Activated CD4-positive, alpha-beta T cell treated with anti-CD3 and anti-CD28 coated beads, Interleukin-2, amount 10 ng/mL, durations not matched to agents 24 days and 14 days (primary cell): ENCODE measurements at places on chromosomes 5 and 9. TPM values are rescaled to one million over a fixed set of nuclear protein-coding genes. Genes with fewer than 3 reads are reported as not detected.
A peak's percentile ranks its signal among the peaks of the same experiment; 100 is the strongest.

DNA sequence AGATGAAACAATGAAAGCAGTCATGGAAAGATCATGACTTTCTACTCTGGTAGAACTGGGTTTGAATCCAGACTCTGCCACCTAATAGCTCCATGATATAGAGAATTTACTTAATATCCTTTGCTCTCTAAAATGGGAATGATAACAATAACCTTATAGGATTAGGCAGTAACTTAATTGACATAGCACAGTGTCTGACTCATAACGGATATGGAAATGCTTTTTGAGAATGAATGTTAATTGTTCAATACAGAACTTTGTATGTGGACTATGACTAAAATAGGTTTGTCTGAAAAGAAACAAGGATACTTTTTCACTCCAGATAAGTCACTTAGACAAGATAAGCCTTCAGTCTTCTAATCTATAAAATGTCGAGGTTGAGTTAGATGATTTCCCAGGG is 330.7 kb downstream of the PTPRD start:
- DNase-seq: no peak
- no peaks in the 10 kb centered on the region for H3K27me3 ChIP-seq
- H3K36me3 ChIP-seq: no peaks in the 10 kb centered on the region
- H3K27ac ChIP-seq: no peak overlapping the region

DNA sequence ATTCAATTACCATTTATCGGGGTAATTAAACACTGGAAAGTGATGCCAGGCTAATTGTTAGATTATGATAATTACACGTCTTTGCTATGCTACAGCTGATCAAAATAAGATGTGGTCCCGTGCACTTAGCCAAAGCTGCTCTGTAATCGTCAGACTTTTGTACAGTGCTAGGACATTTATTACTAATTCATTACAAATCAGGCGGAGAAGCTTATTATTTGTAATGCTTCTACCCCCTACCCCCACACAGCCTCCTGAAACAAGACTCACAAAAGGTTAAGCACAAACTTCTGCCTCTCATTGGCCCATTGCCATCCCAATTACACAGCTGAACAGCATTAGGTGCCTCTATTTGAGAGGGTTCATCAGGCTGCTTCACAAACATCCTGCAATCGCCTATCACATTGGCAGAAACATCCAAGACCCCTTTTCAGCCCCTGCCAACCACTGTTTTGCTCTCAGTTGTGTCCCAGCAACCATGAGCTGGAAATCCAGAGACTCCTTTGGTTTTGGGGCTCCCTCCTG is 232.7 kb downstream of the EFNA5 start:
- H3K4me1 ChIP-seq: no peaks in the 10 kb centered on the region
- no peak overlapping the region for H3K27ac ChIP-seq
- H3K36me3 ChIP-seq: no peaks in the 10 kb centered on the region
- H3K4me3 ChIP-seq: no peak overlapping the region
- H3K27me3 ChIP-seq: peaks cover 4% of the 10 kb centered on the region

DNA sequence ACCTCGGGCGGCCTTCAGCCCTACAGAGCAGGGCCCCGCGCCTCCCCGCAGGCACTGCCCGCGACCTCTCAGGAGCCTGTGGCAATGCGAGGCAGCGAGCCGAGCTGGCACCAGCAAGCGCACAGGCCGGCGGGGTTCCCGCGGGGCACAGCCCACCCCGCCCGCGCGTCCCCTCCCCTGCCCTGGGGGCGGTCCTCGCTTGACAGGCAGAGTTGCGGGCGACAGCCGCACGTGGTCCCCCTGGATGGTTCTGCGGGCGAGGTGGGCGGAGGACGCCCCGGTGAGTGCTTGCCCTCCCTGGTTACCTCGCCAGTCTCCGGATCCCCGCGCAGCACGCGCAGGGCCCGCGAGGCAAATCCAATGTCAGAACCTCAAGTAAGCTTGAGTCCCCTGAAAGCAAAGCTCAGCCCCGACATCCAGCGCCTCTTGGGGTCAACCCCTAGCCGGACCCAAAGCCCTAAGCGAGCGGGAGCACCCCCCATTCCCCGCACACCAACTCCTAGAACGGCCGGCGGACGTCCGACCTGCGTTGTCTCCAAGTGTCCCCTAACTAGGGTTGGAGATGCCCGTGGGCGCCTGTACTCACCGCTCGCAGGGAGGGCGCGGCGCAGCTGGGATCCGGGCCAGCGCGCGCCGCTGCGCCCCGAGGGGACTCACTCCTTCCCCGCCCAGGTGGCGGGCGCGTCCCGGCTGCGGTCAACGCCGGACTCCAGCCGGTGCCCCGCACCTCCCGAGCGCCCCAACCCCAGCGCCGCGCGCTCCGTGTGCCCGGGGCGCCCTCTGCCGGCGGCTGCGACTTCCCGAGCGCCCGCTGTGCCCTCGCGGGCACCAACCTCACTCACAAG is at the start of gene DRD1:
TSS of gene DRD1 (minus strand) at position 123 of the 845 bp plus-strand sequence. CDS start 1,083 bp downstream, outside the sequence.
- H3K4me3 ChIP-seq: peak within 1 kb of the TSS; percentile 68
- H3K36me3 ChIP-seq: no peaks in the 10 kb centered on the region
- no peak within 1 kb of the TSS for H3K27ac ChIP-seq
- DNase-seq: peak; percentile 86

FUBP3 gene
- total RNA-seq: 51.1 and 55.8 TPM in 2 replicates

DNA sequence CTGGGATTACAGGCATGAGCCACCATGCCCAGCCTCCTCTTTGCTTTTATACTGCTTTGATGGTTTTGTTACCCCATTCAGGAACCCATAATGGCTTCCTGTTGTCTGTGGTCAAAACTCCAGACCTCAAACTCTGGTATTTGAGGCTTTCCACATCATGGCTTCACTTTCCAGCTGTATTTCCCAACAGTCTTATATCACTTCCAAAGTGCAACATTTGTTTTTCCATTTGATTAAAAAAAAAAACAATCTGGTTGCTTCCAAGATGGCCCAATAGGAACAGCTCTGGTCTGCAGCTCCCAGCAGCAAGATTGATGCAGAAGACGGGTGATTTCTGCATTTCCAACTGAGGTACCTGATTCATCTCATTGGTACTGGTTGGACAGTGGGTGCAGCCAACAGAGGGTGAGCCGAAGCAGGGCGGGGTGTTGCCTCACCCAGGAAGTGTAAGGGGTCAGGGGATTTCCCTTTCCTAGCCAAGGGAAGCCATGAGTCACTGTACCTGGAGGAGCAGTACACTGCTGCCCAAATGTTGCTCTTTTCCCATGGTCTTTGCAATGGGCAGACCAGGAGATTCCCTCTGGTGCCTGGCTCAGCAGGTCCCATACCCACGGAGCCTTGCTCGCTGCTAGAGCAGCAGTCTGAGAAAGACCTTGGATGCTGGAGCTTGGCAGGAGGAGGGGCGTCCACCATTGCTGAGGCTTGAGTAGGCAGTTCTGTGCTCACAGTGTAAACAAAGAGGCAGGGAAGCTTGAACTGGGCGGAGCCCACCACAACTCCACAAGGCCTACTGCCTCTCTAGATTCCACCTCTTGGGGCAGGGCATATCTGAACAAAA is 458.4 kb downstream of the KDM4C start:
- DNase-seq: peak; percentile 85
- peak overlapping the region; percentile 45 for H3K4me3 ChIP-seq
- peaks cover 18% of the 10 kb centered on the region for H3K4me1 ChIP-seq
- H3K27me3 ChIP-seq: peaks cover 32% of the 10 kb centered on the region
- peaks cover 2% of the 10 kb centered on the region for H3K36me3 ChIP-seq

MED27 gene
- 40.9 and 41.8 TPM in 2 replicates for total RNA-seq

- no peaks in the 10 kb centered on the region for H3K4me1 ChIP-seq
- DNase-seq: no peak
- H3K27me3 ChIP-seq: no peaks in the 10 kb centered on the region
These were observed 90.8 kb downstream of the CAAP1 start for GRCh38 chr9:26801772-26802171.

COL5A1 gene
- not detected in 2 replicates for total RNA-seq

DNA sequence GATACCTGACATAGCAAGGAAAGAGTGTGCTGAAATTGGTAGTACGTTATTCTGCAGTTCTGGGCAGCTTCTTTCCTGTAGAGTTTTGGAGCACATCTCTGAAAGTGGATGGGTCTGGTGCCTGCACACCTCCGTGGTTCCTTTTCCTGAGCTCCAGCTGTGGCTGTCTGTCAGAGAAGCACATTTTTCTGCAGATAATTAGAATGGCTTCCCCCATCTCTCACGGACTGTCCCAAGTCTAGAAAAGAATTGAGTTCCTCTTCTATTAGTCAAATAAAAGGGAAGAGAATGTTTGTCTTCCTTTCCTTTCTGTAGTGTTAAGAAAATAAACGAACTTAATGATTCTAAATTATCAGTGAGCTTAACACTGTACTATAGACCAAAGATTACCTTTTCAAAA is 55.7 kb downstream of the VCAN start:
- H3K27me3 ChIP-seq: peaks cover 15% of the 10 kb centered on the region
- H3K36me3 ChIP-seq: no peaks in the 10 kb centered on the region
- DNase-seq: no peak
- no peak overlapping the region for H3K4me3 ChIP-seq
- no peak overlapping the region for H3K27ac ChIP-seq

- no peak for DNase-seq
- H3K4me3 ChIP-seq: no peak overlapping the region
- no peak overlapping the region for H3K27ac ChIP-seq
- H3K27me3 ChIP-seq: peaks cover 7% of the 10 kb centered on the region
These were observed 55.2 kb downstream of the GLDC start for GRCh38 chr9:6590334-6590733.

DNA sequence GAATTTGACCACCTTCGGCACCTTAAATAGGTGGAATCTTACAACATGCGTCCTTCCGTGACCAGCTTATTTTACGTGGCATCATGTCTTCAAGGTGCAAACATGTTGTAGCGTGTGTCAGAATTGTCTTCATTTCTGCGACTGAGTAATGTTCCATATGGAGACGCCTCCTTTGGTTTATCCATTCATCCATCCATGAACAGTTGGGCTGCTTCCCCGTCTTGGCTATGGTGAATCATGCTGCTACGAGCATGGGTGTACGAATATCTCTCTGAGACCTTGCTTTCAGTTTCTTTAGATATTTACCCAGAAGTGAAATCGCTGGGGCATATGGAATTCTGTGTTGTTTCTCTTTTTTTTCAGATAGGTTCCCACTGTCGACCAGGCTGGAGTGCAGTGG is 391.9 kb upstream of the IRX2 start:
- H3K27me3 ChIP-seq: no peaks in the 10 kb centered on the region
- no peak overlapping the region for H3K4me3 ChIP-seq
- no peaks in the 10 kb centered on the region for H3K4me1 ChIP-seq
- no peaks in the 10 kb centered on the region for H3K36me3 ChIP-seq

OTULINL gene
- 9.4 and 11.4 TPM in 2 replicates for total RNA-seq

DNA sequence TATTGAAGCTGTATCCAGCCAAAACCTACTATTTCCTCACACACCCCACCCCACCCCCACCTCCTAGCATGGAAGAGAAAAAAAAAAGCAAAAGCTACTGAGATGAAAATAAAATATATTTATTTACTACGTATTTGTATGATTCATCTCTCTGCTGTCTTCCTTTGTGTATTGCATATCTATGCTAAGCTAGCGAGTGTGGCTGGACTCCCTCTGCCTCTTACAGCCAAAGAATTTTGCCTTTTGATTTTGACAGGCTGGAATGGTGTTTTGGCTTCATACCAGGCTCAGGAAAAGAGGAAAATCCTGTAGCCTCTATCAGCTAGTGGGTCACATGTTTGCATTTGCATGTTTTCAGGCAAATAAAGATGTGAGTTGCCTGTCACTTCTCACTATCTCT is 2.2 kb downstream of the ABLIM3 start:
- H3K4me3 ChIP-seq: no peak overlapping the region
- H3K4me1 ChIP-seq: peaks cover 2% of the 10 kb centered on the region
- H3K27ac ChIP-seq: no peak overlapping the region
- H3K27me3 ChIP-seq: peaks cover 28% of the 10 kb centered on the region
- DNase-seq: no peak
- no peaks in the 10 kb centered on the region for H3K36me3 ChIP-seq

DNA sequence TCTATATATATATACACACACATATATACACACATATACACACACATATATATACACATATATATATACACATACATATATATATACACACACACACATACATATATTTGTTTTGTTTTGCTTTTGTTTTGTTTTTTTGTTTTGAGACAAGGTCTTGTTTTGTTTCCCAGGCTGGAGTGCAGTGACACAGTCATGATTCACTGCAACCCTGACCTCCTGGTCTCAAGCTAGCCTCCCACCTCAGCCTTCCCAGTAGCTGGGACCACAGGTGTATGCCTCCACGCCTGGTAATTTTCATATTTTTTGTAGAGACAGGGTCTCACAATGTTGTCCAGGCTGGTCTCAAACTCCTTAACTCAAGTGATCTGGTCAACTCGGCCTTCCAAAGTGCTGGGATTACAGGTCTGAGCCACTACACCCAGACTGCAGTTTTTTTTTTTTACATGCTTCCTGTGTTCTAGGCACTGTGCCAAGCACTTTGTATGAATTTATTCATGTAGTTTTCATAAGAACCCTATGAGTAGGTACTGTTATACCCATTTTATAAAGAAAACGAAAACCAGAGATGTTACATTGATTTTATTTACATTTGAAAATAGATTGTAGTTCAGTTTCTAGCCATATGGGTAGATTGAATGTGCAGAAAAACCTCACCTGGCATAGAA is 120.7 kb downstream of the PBX3 start:
- H3K27ac ChIP-seq: no peak overlapping the region
- DNase-seq: no peak
- no peaks in the 10 kb centered on the region for H3K4me1 ChIP-seq
- no peak overlapping the region for H3K4me3 ChIP-seq
- H3K36me3 ChIP-seq: no peaks in the 10 kb centered on the region
- no peaks in the 10 kb centered on the region for H3K27me3 ChIP-seq

GRCh38 chr9:106751681-106752080 is 111.3 kb upstream of the ZNF462 start:
- H3K27me3 ChIP-seq: no peaks in the 10 kb centered on the region
- no peak overlapping the region for H3K4me3 ChIP-seq
- no peak for DNase-seq
- H3K27ac ChIP-seq: no peak overlapping the region

- H3K27me3 ChIP-seq: no peaks in the 10 kb centered on the region
- DNase-seq: no peak
- H3K4me1 ChIP-seq: no peaks in the 10 kb centered on the region
- H3K4me3 ChIP-seq: no peak overlapping the region
- H3K36me3 ChIP-seq: no peaks in the 10 kb centered on the region
These were observed 53.5 kb upstream of the OTULINL start for GRCh38 chr5:14528115-14528514.

KIAA1958 gene
- 9.8 and 10.6 TPM in 2 replicates for total RNA-seq

- peaks cover 10% of the 10 kb centered on the region for H3K4me1 ChIP-seq
- peaks cover 4% of the 10 kb centered on the region for H3K27me3 ChIP-seq
- peak overlapping the region; percentile 74 for H3K27ac ChIP-seq
- peaks cover 7% of the 10 kb centered on the region for H3K36me3 ChIP-seq
These were observed 33.4 kb downstream of the DDX4 start for GRCh38 chr5:55771175-55771655.

- no peaks in the 10 kb centered on the region for H3K27me3 ChIP-seq
- no peak for DNase-seq
- no peak overlapping the region for H3K4me3 ChIP-seq
- H3K27ac ChIP-seq: no peak overlapping the region
These were observed 176.6 kb upstream of the KCNN2 start for GRCh38 chr5:114185274-114185673.

DNA sequence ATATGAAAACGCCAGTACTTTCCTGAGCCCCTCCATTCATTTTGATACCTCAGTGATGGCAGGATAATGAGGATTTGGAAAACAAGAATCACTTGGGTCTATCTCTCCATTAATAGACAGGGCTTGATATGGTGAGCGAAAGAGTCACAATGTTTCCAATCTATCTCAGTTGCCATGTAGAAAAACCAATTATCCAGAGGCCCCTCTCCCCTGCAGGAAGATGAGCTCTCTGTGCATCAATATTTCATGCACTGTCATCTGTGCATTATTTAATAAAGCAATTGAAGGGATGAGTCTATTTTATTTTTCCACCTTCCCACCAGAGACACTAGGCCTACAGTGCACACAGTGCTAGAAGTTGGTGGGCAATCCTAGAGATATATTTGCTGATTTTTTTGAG is 326.9 kb downstream of the SPOCK1 start:
- no peak overlapping the region for H3K4me3 ChIP-seq
- H3K27me3 ChIP-seq: peaks cover 6% of the 10 kb centered on the region
- no peak for DNase-seq
- H3K4me1 ChIP-seq: no peaks in the 10 kb centered on the region
- no peak overlapping the region for H3K27ac ChIP-seq
